Midbrain (tissue), 1 donor: ENCODE measurements at places on chromosomes 3 and 15.

GRCh38 chr15:90579213-90579612 is 49.5 kb downstream of the CRTC3 start:
- DNase-seq: no peak

GRCh38 chr15:65081758-65082157 is 5.2 kb downstream of the KBTBD13 start:
- no peak for DNase-seq

- DNase-seq: no peak
These were observed 20.3 kb upstream of the ARL6 start for GRCh38 chr3:97744289-97744688.

DNA sequence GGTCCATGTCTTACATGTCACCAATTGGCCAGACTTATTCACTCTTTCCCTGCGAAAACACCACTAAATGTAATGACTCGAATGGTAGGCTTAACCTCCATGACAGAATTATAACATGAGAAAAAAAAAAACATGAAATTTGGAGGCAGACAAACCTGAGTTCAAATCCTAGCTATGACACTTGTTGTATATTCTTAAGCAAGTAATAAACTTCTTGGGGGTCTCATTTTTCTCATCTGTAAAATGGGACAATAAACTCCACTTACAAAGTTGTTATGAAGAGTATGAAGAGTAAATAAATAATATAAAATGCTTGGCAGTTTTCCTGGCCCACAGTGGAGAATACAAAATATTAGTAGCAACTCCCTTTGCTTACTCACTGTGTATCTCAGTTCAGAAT is 11.4 kb upstream of the EIF1B start:
- DNase-seq: no peak

DNA sequence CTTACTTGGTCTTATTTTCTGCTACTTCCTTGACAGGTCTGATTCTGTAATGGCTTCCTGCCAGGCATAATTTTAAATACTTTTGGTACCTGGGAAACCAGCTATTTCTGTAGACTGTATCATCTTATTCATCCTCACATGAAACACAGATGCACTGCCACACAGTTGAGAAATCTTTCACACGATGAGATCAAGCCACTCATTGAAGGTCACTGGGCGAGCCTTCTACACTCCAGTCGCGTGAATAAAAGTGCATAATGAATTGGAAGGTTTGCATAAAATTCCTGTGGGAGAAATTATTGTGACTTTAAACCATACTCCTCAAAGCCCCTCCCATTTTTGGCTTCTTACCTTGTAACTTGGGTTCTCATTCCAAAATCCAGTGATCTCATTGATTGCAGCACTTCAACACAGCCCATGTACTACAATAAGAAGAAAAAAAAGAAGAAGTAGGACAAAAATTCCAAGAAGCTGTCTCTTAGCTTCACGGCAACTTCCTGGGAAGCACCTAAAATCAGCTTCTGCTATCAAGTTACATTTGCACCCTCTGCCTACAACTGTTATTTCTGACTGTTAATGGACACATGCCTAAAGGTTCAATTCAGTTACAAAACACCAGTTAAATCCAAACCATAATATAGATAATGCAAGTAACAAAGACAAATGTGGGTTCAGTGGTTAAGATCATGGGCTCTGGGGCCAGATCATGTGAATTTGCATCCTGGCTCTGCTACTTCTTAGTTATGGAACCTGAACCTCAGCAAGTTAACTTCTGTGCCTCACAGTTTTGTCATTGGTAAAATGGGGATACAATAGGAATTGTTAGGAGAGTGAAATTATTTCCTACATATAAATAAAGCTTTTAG is 39.0 kb downstream of the SHC4 start:
- no peak for DNase-seq

DNA sequence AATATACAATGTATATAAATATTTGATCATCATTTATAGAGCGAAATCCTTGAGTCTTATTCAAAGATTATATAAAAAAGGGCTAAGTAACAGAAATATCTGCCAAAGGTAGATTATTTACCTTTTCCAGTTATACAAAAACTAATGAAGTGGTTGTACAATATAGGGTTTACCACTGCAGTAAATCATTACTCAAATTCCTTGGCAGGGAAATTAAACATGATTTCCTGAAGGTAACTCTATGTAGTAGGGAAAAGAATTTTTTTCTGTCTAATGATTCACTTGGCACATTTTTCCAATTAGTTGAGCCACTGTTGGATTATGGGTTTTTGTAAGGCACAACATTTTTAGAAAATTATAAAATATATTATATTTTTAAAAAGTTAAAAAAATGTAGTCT is 129.6 kb downstream of the NR2F2 start:
- DNase-seq: no peak

DNA sequence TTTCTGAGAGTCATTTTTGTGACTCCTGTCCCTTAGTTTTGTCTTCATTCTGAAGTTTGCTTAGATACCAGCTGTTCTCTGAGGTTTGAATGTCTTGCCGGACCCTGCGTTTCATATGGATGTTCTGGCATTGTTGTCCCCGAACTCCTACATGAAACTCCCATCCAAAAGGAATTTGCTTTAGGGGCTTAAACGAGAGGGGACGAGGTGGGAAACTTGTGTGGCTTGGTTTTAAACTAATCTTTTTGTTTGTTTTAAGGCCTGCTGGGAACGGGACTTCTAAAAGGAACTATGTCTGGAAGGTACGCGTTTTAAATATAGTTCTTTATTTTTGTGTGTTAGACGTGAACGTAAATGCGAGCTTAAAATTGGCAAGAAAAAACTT is 679 bp downstream of the RPL35A start:
- no peak for DNase-seq

DNA sequence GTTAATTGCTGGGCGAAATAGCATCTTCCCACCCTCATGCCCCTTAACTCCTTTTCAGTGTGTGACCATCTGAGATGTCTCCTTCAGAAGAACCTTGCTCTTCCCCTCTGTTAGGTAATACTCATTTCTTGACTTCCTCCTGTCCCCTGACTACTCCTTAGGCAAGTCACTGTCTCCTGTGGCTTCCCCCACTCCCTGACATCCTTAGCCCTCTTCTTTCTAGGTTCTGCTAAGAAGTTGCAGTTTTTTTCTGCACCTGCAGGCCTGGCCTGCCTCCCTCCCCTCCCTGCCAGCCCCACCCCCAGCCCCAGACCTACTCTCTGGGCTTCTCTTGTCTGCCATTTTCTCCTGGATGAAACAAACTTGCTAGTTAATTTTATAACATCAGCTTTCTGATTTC is 15.2 kb upstream of the EID1 start:
- DNase-seq: no peak

- DNase-seq: no peak
These were observed 72.6 kb upstream of the DPH6 start for GRCh38 chr15:35618260-35619188.

- DNase-seq: peak; percentile 81
These were observed 2.0 kb downstream of the WNT5A start for GRCh38 chr3:55484801-55485791.

GRCh38 chr15:78402061-78402610 is 35.9 kb upstream of the IREB2 start:
- no peak for DNase-seq

- no peak for DNase-seq
These were observed 308.8 kb upstream of the PDZRN3 start for GRCh38 chr3:73933585-73933984.

GRCh38 chr3:54213907-54214306 is 91.6 kb downstream of the CACNA2D3 start:
- DNase-seq: no peak

- DNase-seq: no peak
These were observed at the start of gene OR5K3 for GRCh38 chr3:98390366-98390765. TSS of gene OR5K3 (plus strand) at chr3:98390666. CDS start at chr3:98390666, 0 bp downstream.

GRCh38 chr3:128875556-128876120 is 3.8 kb upstream of the ACAD9 start:
- no peak for DNase-seq

DNA sequence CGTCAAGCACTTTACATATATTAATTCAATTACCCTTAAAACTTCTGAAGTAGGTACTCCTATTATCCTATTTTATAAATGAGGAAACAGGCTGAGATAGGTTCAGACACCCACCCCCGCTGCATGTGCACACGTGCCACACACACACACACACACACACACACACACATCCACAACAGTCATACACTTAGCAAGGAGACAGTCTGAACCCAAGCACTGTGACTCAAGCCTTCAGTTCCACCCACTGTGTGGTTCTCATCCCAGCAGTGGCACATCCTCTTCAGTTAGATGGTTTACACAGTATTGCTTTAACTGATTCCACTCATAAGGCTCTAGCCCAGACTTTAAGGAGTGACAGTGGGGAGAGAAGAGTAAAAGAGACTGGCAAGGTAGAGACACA is 91.1 kb upstream of the FGF7 start:
- no peak for DNase-seq

DNA sequence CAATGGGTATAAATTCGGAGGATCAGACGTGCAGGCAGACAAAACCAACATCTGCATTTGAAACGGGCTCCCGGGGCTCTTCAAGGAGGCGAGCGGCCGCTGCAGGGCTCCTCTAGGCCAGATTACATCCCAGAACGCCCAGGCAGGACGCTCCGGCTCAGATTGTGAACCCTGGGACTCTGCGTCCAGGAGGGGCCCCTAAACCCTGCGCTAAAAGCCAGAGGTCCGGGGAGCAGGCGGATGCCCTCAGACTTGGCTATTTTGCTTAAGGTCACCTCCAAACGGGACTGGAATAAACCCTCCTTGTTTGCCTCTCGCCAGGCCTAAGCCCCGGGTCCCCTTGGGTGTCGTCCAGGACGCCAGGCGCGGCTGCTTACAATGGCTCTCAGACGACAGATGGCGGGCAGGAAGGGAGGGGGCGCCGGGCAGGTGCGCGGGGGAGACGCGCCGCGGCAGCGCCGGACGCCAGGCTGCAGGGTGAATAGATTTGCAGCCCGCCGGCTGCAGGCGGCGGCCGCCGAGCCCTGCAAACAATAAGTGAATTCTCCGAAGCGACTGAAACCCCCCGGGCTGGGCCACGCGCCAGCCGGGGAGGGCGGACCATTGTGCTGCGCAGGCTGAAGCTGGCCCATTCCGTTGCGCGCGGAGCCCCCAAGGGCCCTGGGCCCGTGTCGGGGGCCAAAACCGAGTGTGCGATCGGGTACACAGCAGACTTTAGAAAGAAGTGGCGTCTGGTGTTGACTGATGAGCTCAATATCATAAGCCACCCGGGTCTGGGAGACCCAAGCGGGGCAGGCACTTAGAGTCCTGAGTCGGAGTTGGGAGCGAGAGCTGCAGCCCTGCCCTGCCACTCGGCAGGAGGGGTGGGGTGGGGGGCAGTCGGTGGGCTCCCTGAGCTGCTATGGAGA is 32.3 kb upstream of the AMOTL2 start:
- peak; percentile 68 for DNase-seq

GRCh38 chr15:29925227-29926082 is 103.2 kb upstream of the TJP1 start:
- DNase-seq: peak; percentile 35

DNA sequence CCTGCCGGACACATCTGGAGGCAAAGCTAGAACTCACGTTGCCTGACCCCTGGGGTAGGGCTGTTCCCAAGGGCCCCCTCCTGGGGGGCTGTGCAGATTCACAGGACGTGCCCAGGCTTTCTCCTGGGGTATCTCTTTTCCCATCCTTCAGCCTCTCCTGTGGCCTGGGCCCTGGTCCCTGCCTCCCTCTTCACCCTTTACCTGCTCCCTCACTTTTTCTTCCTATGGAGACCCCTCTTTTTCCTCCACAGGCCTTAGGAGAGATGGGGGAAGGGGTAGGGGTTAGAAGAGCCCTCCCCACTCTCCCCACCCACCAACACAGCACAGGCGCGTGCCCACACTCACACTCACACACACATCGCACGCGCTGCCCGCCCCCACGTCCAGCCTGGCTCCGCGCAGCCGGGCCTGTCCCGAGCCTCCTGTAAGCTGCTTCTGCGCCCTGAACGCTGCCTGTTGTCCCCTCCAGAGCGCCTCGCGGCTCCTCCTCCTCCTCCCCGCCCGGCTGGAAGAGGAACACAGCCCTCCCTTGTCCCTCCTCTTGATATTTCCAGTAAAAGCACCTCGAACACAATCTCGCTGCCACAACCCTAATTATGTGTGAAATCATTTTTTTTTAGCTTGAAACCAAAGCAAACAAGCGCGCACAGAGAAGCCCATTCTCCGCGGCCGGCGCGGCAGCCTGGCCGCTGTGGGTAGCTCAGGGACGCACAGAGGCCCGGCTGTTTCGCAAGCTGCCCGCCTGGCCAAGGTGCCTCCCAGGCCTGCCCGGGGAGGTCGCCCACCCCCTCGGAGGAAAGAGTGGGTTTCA is 33.9 kb upstream of the ACAN start:
- peak; percentile 9 for DNase-seq

GRCh38 chr3:83941990-83942745 is 1016.6 kb upstream of the CADM2 start:
- DNase-seq: no peak

GRCh38 chr3:31456373-31456772 is 76.4 kb upstream of the STT3B start:
- no peak for DNase-seq

- DNase-seq: no peak
These were observed 137.0 kb upstream of the UBP1 start for GRCh38 chr3:33577173-33577572.

DNA sequence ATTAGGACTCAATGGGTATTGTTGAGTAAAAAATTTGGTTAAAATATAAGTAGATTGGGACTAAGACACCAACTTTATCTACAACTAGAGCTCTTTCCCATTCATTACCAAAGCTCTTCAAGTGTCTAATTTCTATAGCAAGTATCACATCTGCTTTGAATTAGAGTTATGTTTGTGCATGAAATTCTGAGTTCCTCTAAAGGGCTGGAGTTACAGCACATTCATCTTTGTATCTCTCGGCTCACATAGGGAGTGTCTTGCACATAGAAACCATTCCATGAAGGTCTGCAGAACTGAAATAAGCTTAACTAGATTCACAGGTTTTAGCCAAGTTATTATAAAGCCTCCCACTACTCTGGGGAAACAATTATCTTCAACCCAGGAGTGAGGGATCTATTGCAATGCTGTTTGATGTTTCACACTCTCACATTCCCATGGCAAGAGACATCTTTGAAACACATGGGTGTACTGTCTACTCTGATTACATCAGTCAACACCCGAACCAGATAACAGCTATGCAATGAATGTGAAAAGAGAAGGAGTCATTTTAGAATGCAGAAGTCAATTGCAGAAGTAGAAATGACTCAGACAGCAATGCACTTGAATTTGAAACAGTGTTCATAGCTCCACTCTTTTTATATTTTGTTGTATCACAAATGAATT is 93.1 kb upstream of the KBTBD8 start:
- DNase-seq: no peak

GRCh38 chr3:11437506-11437905 is 165.3 kb downstream of the ATG7 start:
- DNase-seq: no peak

- peak; percentile 43 for DNase-seq
These were observed 156.2 kb downstream of the NLGN1 start for GRCh38 chr3:173553635-173554280.

DNA sequence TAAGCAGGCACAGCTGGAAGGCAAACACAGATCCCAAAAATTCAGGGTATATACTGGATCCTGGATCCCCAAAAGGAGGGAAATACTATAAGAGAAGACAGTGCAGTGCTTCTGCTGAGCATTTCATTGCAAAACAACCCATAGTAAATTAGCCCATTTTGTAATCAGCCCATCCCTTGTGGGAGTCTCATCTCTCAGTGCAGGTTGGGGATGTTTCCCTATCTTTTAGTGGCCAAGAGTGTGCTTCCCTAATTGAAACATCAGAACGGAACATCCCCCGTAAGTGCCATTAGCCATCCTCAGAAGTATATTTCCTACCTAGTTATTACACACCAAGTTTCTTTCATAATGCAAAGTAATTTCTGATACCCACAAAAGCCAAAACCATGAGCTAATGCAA is 11.2 kb upstream of the MTMR14 start:
- no peak for DNase-seq

- peak; percentile 74 for DNase-seq
These were observed 330.7 kb upstream of the SLCO3A1 start for GRCh38 chr15:91522605-91523332.
